ENCODE measurements at places on chromosomes 6 and 20.

GRCh38 chr6:4513561-4513960, 262.6 kb upstream of the CDYL start:
- DNase-seq, result no peak

DNA sequence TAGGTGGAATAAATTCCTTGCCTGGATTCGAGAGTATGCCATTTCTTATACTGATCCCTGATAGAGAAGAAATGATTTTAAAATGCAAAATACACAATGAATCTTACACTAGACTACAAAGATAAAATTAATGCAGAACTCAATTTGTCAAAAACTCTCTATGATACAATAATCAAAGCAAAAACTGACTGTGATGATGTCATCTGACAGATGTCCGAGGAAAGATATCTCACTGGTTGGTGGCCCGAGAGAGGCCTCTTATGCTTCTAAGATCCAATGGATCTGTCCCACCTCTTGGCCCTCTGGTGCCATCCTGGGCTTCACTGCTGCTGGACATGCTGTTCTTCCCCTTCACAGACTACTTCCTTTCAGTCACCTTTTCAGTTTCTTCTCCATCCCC, 14.4 kb upstream of the GSTA4 start:
- DNase-seq, result no peak

GRCh38 chr20:38114353-38114791, 50.7 kb downstream of the TGM2 start:
- peak; percentile 67 for DNase-seq

- peak; percentile 5 for DNase-seq
Observed at GRCh38 chr6:149806127-149806526, 56.6 kb downstream of the PCMT1 start.

GRCh38 chr6:15283986-15284361, 38.1 kb downstream of the JARID2 start:
- peak; percentile 72 for DNase-seq
